Common myeloid progenitor, CD34-positive (primary cell): ENCODE measurements at places on chromosomes 2 and 18.

GRCh38 chr2:217691920-217692666 is 310.7 kb downstream of the TNS1 start:
- DNase-seq: no peak

GRCh38 chr2:25482341-25482740 is 140.6 kb upstream of the DNMT3A start:
- no peak for DNase-seq

DNA sequence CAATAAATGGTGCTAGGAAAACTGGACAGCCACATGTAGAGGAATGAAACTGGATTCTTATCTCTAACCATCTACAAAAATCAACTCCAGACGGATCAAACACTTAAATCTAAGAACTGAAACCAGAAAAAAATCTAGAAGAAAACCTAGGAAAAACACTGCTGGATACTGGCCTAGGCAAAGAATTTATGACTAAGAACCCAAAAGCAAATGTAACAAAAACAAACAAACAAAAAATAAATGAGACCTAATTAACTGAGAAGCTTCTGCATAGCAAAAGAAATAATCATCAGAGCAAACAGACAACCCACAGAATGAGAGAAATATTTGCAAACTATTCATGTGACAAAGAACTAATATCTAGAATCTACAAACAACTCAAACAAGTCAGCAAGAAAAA is 314.0 kb upstream of the REV1 start:
- DNase-seq: no peak

DNA sequence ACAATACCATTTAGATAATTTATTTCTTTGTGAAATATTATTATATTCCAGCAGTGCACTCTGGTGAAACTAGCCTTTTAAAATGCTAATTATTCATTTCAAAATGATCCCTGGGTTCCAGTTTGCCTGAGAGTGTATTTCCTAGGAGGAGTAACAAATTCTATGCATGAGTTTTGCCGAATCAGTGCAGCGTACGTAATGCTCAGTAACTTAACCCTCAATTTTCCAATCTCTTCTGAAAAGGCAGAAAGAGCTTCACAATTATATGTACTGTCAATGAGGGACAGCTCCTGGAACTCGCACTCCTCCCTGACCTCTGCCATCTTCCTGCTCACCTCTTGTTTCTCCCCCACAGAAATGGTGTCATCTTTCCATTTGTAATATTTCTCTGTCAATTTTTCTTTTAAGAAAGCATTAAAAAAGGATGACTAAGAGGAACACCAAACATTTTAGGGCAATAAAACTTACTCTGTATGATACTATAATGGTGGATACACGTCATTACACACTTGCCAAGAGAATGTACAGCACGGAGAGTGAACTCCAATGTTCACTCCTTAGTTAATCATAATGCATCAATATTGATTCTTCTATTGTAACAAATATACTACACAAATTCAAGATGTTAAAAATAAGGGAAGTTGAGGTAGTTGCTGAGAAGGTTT is 25.7 kb upstream of the XIRP2 start:
- no peak for DNase-seq

GRCh38 chr18:24126155-24126961 is 12.5 kb upstream of the CABYR start:
- DNase-seq: no peak

GRCh38 chr2:151239624-151240023 is 22.0 kb downstream of the RBM43 start:
- no peak for DNase-seq

DNA sequence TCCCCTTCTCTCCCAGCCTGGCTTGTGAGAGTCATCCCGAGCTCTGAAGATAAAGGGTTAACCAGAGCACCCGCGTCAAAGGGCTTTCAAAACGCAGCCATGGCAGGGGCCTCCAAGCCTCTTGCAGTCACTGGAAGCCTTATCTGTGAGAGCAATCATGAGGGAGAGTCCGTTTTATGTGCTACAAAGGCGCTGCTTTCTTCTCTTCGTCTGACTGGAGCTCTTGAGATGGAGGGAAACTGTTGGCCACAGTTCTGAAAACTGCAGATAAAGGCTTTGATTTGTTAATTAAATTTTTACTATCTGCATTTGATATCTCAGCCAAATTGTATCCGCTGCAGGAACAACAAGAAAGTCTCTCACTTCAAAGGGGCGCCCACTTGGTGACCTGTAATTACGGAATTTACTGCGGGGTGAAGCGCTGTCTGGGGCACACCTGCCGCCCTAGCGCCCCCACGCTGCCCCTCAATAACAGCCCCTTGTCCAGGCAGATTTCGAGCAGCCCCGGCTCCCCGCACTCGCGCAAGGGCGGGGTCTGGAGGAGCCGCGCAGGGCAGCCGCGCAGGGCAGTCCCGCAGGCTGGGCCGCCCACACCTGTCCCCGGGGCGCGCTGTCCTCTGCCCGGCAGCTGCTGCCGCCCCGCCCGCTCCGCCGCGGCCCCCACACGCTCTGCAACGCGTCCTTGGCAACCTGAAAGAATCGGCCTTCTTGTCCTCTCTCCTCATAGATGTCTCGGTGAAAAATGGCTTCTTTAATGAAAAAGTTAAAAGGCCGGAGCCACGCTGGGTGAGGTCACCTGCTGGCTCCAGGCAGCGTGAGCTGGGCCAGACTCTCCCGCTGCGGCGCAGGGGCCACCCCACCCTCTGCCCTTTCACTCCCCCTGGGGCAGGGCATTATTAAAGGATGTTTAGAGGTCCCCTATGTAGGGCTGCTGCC is 217.9 kb downstream of the VAPA start:
- peak; percentile 24 for DNase-seq

DNA sequence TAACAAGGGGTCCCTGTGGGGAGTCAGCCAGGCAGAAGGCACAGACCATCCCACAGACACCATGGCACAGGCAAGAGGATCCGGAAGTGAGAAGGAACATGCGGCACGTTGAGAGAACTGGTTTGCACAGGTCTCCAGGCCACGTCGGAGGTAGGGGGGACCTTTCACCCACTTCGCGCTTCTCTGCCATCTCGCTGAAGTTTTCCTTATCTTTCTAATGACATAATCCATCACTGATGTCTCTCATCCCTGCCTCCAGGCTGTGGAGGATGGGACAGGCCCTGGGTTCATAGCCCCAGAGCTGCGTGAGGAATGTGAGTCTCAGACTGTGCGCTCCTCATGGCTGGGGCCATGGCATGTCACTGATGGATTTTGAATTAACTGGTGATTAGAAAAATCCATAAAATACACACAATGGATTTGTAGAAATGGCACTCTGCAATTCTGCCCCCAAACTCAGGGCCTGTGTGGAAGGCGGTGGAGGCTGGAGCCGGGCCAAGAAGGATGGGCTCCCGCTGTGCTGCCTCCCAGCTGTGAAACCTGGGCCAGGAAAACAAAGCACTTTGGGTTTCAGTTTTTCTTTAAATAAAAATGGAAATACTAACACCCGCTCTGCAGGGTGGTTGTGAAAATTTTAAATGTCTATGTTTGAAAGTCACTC is 113.3 kb upstream of the ALKAL2 start:
- DNase-seq: no peak

- DNase-seq: no peak
These were observed 23.3 kb upstream of the NFE2L2 start for GRCh38 chr2:177287814-177288213.

- DNase-seq: peak; percentile 2
These were observed 96.4 kb downstream of the EN1 start for GRCh38 chr2:118750959-118751565.

GRCh38 chr2:101740555-101740964 is 43.1 kb downstream of the MAP4K4 start:
- peak; percentile 27 for DNase-seq

GRCh38 chr18:79452190-79452990 is 56.7 kb downstream of the NFATC1 start:
- no peak for DNase-seq

DNA sequence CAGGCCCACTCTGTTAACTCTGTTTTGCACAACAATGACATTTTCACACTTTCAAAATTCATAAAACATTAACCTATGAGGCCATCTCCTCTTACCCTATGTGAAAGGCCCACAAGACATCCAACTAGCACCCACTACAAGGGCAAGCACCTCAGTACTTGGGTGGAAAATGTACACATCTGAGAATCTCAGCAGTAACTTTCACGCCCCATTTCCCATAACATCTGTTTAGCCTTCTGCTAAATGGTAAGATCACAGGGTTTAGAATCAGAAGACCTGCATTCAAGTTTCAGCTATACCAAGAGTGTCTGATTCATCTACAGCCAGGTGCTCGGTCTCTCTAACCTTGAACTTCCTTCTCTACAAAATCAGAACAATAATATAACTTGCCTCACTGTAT is 89.2 kb downstream of the SP100 start:
- no peak for DNase-seq

GRCh38 chr2:8623958-8624591 is 57.8 kb upstream of the ID2 start:
- DNase-seq: no peak

GRCh38 chr2:45774688-45775244 is 123.3 kb downstream of the PRKCE start:
- no peak for DNase-seq

- DNase-seq: peak; percentile 24
These were observed 2.3 kb upstream of the VSNL1 start for GRCh38 chr2:17538022-17538843.

DNA sequence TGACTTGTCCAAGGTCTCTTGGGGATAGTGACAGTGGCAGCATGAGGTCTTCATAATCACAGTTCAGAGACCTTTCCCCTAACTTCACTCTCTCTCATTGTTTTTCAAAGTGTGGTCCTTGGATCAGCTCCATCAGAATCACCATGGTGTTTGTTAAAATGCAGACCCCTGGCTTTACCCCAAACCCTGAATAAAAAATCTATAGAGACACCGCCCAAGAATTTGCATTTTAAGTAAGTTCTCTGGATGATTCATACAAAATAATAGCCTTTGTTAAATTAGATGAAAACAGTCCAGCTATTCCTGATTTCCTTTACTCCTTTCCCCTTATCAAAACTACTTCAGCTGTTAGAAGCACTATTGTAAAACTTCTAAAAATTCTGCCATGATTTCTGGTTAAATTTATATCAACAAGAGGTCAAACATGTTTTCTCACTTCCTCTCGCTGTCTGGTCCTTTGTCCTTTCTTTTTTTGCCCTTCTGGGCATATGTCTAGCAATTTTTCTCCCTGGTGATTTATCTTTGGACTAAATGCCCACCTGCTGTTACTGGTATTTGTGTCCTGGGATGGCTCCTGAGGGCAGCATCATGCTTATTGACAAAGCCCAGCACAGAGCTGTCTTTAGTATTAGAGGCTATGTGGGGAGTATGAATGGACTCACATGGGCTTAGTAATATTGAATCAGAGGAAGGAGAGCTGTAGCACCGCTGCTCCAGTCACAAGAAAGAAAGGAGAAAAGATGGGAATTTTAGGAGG is 63.4 kb downstream of the LHCGR start:
- no peak for DNase-seq

DNA sequence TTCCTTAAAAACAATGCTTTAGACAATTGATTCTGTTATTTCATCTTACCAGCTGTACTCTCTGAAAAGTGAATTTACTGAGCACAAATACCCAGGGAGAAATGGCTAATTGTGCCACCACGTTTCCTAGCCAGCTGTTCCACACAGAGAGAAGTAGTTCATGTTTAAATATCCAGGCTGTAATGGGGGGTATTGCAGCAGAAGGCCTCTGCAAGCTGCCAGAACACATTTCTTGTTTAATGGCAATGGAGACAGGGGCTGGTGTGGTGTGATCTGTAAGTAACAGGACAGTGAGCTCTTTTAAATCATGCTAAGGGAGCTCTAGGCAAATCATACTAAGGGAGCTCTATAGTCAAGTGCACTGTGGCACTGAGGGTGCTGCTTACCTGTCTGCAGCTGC is 809.2 kb downstream of the CNTNAP5 start:
- DNase-seq: no peak

GRCh38 chr2:105383432-105384166 is 15.3 kb downstream of the FHL2 start:
- DNase-seq: peak; percentile 61

DNA sequence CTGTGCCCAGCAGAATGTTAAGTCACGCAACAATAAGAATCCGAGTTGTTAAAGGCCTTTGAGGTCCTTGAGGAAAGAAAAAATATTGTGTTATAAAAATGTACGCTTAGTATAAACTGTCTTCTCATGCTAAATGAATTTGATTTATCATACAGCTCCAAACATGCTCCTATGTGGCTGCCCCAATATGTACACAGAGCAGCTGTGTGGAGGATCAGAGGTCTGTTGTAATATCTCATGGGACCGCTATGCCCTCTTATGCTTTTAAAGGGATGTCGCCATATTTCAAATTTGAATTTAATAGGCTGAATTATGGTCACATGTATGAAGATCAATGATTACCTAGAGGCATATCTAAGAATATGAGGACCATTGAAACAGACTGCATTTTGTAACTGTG is 90.2 kb downstream of the SLC5A7 start:
- DNase-seq: no peak

DNA sequence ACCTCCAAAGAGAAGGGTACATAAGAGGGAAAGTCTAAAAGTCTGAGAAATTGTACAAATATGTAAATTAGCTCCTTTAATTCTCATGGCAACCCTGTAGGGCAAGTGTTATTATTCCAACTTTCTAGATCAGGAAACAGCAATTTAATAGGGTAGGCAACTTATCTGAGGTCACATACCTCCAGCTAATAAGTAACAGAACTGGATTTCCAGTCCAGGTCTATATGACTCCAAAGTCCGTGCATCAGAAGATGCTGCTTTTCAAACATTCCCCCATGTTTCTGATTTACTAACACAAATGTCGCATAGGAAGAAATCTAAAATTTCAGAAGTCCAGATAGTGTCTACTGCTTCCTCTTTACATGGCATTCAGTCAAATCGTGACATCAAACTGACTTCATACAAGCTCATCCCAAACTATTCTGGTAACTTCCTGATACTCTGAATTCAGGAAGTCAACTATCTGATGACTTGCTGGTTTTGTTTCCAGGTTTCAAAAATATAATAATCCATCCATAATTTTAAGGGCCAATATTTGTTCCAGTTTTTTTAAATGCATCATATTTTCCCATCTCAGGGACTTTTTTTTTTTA is 419.3 kb upstream of the ACVR2A start:
- DNase-seq: no peak

DNA sequence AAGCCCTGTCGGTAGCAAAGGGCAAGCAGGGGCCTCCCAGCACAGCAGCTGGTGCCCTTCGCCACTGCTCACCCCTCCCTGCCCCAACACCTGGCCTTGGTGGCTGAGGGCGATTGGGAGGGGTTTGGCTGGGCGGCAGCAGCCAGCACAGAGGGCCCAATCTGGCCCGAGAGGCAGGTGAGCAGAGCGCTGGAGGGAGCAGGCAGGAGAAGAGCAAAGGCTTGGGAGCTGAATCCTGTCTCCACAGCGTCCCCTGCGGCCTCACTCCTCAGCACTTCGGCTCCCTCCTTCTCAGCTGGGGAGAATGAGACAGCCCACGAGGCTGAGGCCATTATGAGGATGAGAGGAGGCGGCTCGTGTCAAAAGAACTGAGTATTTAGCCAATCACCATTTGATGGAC is 74.9 kb upstream of the TAF1B start:
- no peak for DNase-seq

DNA sequence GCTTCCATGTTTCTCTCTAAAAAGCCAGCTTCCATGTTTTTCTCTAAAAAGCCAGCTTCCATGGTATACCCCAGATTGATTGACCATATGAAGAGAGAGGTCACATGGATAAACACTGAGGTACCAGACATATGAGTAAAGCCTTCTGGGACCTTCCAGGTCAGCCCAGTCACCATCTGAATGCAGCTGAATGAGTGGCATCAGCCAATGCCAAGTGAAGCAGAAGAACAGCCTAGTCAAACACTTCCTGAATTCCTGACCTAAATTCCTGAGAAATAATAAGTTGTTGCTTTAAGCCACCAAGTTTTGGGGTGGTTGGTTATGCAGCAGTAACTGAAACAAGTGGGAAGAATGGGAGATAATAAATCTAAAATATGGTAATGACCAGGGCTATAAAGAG is 5.7 kb upstream of the ALS2 start:
- DNase-seq: no peak

- no peak for DNase-seq
These were observed 115.3 kb upstream of the CXCR4 start for GRCh38 chr2:136233298-136233697.
